ENCODE measurements at places on chromosomes 5 and 9.

GRCh38 chr9:122200960-122201595 lies 27.7 kb downstream of the LHX6 start:
- DNase-seq: no peak

DNA sequence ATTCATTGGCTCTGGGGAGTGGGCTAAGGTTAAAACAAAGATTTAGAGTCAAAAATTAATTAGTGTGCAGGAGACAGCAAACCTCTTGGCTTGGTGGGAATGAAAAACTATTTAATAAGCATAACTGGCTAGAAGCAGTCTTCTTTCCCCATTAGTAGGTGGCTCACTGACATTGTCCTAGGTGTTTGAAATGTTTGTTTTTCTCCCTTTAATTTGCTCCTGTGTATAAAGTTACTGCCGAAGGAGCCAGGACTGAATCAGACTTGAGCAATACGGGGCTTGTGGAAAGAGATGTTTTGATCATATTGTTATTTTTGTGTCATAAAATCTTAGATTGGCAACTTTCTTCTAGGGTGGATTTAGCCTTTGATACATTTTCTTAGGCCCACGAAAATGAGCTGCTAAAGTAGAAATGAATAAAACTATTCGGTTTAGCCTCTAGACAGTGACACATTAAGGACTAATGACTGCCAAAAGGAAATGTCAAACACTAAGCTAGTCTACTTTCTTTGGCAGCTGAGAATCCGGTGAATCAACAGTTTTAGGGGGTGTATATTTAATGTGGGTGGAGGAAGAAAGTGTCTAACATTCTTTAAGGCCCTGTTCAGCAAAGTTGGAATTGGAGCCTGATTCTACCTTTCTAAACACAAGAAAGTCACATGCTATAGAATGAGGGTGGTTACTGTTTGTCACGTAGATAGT lies 30.2 kb downstream of the LRRTM2 start:
- no peak for DNase-seq

- no peak for DNase-seq
Measured at GRCh38 chr9:129235931-129236331, 57.9 kb upstream of the IER5L start.

GRCh38 chr5:14035859-14036503 lies 91.5 kb upstream of the DNAH5 start:
- peak; percentile 56 for DNase-seq

DNA sequence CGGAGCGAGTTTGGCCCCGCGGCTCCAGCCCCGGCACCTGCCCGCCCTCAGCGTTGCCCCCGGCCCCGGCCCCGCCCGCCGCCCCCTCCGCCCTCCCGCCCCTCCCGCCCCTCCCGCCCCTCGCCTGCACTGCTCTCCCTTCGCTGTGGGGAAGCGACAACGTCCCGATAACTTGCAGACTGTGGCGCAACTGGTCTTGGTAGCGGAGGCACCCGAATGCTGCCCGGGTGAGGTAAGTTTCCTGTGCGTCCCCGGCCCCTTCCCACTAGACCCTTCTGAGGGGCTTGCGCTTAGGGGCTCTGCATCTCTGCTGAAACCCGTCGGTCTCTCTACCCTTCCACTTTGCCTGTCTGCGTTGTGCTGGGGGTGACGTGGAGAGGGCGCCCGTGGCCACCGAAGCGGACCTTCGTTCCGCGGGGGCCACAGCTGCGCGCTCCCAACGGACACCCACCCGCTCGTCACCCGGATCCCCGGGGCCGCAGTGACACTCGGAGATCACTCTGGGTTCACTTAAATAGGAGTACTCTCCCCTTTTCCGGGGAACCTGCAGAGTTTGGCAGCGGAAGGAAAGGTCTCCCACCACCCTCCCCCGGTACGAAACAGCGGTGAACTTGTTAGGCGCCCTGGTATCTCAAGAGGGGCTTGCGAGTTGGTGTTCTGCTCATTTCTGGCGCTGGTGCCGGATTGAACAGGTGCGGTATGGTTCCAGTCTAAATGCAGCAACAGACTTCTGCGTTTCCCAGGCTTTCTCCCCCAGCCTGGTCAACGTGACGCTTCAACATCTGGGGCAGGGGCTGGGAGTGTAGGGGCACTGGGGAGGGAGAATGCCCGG lies 707 bp downstream of the PIP5K1B start:
- no peak for DNase-seq

GRCh38 chr5:107806705-107807104 lies 136.0 kb upstream of the EFNA5 start:
- peak; percentile 25 for DNase-seq

DNA sequence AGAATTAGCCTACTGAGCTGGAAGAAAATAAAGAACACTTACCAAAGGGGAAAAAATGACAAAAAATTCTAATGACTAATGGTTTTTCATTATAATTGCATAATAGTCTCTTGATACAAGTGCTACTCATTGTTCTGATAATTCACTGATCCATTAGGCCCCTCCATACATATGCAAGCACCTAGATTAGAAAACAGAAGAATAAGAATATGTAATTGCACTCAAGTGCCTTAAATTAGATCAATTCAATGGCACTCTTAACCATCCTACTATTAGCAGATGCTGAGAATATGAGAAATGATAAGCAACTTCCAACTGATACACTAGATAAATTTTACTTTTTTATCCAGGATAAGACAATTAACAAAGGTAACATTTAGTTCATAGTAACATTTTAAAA lies 440.9 kb upstream of the C9orf72 start:
- DNase-seq: no peak
